ENCODE measurements at places on chromosomes 6 and 20. TPM values are rescaled to one million over a fixed set of nuclear protein-coding genes. Genes with fewer than 3 reads are reported as not detected.
A peak's percentile ranks its signal among the peaks of the same experiment; 100 is the strongest.

GSTA3 gene
- total RNA-seq = not detected

- H3K4me1 ChIP-seq = peaks cover 37% of the 10 kb centered on the region
- H3K4me3 ChIP-seq = no peak overlapping the region
- H3K27me3 ChIP-seq = no peaks in the 10 kb centered on the region
- H3K27ac ChIP-seq = peak overlapping the region; percentile 17
Observed at GRCh38 chr6:111573131-111573883, 32.4 kb downstream of the TRAF3IP2 start.

DNA sequence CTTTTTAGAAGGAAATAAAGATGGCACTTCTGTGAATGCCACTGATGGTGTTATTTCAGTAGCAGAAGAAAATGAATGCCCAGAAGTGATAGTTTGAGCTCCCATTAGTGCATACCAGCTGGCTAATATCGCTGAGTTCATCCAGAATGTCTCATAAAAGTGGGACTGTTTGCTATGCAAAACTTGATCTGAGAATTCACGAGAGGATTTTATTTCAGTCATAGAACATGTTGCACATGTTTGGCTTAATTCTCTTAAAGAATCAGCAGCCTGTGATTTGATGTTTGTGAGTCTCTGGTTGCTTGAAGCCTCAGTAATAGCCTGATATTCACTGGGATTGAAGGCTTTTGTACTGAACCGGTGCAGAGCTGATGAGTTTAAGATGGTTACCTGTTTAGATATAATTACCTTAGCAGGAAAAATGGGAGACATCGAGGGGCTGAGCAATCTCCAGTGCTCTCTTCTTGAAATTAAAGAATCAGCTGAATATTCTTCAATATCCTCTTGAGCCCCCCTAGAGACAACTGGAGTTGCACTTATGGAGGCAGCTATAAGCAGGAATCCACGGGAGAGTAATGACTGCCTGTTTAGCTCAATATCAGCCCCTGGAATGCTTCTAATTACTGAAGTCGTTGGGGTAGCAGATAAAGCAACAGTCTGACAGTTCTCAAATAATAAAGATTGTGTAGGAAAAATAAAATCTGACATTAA lies 955.5 kb downstream of the PHF3 start:
- no peaks in the 10 kb centered on the region for H3K27me3 ChIP-seq
- no peaks in the 10 kb centered on the region for H3K36me3 ChIP-seq
- no peaks in the 10 kb centered on the region for H3K4me1 ChIP-seq
- no peak overlapping the region for H3K4me3 ChIP-seq
- no peak for DNase-seq
- no peak overlapping the region for H3K27ac ChIP-seq

DNA sequence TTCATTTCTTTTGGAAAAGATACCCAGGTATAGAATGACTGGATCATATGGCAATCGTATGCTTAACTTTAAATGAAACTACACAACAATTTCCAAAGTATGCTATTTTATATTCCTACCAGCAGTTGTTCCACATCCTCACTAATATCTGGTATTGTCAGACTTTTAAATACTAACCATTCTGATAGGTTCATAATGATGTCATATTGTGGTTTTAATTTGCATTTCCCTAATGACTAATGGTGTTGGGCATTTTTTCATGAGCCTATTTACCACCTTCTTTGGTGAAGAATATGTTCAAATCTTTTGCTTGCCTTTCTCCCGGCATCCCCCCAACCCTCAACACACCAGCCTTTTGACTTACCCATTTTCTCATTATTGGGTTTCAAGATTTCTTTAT lies 96.2 kb upstream of the HMGN3 start:
- H3K27ac ChIP-seq = no peak overlapping the region
- no peak overlapping the region for H3K4me3 ChIP-seq
- no peaks in the 10 kb centered on the region for H3K36me3 ChIP-seq
- no peaks in the 10 kb centered on the region for H3K27me3 ChIP-seq
- DNase-seq = no peak

DNA sequence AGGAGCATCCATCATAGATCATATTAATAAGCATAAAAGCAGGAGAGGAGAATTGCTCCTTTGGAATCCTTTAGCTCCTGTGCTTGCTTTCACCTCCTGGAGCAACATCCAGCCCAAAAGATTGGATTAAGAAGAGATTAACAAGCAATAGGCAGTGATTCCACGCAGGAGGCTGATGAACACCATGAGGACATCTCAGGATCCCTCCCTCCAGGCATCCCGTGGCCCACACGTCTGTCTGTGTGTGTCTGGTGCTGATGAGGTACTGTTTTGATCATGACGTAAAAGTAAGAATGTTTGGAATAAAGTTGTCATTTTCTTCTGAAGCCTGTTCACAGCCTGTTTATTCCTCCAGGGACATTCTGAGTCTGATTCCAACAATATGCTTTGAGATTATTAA lies 185.5 kb upstream of the MYLIP start:
- no peaks in the 10 kb centered on the region for H3K4me1 ChIP-seq
- no peaks in the 10 kb centered on the region for H3K27me3 ChIP-seq
- H3K27ac ChIP-seq = no peak overlapping the region
- DNase-seq = no peak
- no peak overlapping the region for H3K4me3 ChIP-seq
- H3K36me3 ChIP-seq = no peaks in the 10 kb centered on the region

- H3K27me3 ChIP-seq = no peaks in the 10 kb centered on the region
- peak overlapping the region; percentile 21 for H3K27ac ChIP-seq
- no peak for DNase-seq
- no peaks in the 10 kb centered on the region for H3K36me3 ChIP-seq
Observed at GRCh38 chr6:30541515-30542403, 14.5 kb downstream of the GNL1 start.

GRCh38 chr6:34086558-34086957 lies 59.3 kb downstream of the GRM4 start:
- H3K27ac ChIP-seq = no peak overlapping the region
- no peak for DNase-seq
- H3K4me3 ChIP-seq = no peak overlapping the region
- no peaks in the 10 kb centered on the region for H3K4me1 ChIP-seq

- H3K4me3 ChIP-seq = no peak overlapping the region
- H3K27me3 ChIP-seq = no peaks in the 10 kb centered on the region
- H3K27ac ChIP-seq = peak overlapping the region; percentile 19
- H3K4me1 ChIP-seq = peaks cover 16% of the 10 kb centered on the region
- no peaks in the 10 kb centered on the region for H3K36me3 ChIP-seq
- DNase-seq = no peak
Observed at GRCh38 chr6:167736486-167737204, 90.1 kb upstream of the AFDN start.

GRCh38 chr6:57255451-57256169 lies 33.5 kb upstream of the RAB23 start:
- H3K27me3 ChIP-seq = no peaks in the 10 kb centered on the region
- no peaks in the 10 kb centered on the region for H3K36me3 ChIP-seq
- H3K4me3 ChIP-seq = no peak overlapping the region
- no peak overlapping the region for H3K27ac ChIP-seq

DNA sequence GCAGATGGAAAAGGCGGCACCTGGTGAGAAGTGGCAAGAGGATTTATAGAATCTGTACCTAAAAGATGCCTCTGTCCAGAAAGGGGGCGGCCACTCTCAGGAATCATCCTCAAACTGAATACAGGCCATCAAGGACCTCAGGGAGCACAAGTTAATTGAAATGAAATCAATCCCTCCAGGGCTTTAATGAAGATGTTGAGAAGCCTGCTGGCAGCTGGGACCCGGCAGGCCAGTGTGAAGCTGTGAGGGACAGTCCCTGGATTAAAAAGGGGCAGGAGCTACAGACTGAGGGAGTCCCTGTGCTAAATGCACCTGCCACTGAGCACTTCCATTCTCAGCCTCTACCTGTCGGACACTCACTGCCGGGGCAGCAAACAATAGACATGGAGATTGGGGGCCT lies 107.7 kb upstream of the GGTLC1 start:
- H3K27me3 ChIP-seq = no peaks in the 10 kb centered on the region
- H3K27ac ChIP-seq = no peak overlapping the region
- H3K4me1 ChIP-seq = no peaks in the 10 kb centered on the region
- H3K4me3 ChIP-seq = no peak overlapping the region
- no peak for DNase-seq
- H3K36me3 ChIP-seq = no peaks in the 10 kb centered on the region

B3GAT2 gene
- not detected for total RNA-seq

GGT7 gene
- total RNA-seq = 18.9 TPM

CCN6 gene
- total RNA-seq = not detected

OR2B6 gene
- not detected for total RNA-seq
